Thymus (tissue), 14 donors: ENCODE measurements at places on chromosomes 4 and X. TPM values are rescaled to one million over a fixed set of nuclear protein-coding genes. Genes with fewer than 3 reads are reported as not detected.

- no peak for DNase-seq
Measured at GRCh38 chrX:72478853-72479252, 93.8 kb downstream of the HDAC8 start.

GRCh38 chrX:55342533-55343501 is 78.1 kb upstream of the PAGE3 start:
- DNase-seq: peak; percentile 22

- no peak for DNase-seq
Measured at GRCh38 chr4:59664771-59665170, 1535.4 kb upstream of the ADGRL3 start.

The CNKSR2 gene
- 3.4 TPM for total RNA-seq

The SPANXN3 gene
- total RNA-seq: not detected
